ENCODE measurements at places on chromosomes 13 and 19.

DNA sequence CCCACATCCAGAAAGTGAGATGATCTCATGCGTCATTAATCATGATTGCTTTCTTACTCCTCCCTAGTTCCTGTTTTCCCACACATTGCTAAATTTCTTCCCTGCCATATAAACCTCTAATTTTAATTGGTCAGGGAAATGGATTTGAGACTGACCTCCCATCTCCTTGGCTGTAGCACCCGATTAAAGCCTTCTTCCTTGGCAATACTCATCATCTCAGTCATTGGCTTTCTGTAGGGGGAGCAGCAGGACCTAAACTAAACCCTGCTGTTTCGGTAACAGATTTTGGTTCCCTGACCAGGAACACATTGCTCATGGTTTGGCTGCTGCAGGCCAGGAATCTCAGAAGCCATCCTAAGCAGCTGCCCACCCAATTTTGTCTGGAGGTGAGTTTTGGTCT is 61.7 kb downstream of the SPRYD7 start:
- no peak for DNase-seq

- no peak for DNase-seq
Observed at GRCh38 chr13:50466456-50466855, 377.0 kb downstream of the DLEU7 start.

DNA sequence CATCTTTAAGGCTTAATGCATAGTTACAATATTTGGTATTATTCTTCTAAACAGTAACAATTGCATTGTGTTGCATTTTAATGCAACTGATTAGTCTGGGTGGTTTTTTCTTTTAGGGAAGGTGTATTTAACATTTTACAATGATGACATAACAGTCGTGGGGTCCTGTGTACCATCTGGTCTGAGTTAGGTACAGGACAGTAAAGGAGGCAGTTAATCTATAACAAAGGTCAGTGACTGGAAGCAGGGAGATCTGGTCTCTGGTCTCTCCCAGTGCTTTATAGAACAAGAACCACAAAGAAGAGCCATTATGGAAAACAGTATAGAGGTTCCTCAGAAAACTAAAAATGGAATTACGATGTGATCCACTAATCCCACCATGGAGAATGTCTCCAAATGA is 2.7 kb upstream of the OR7G2 start:
- DNase-seq: no peak

GRCh38 chr19:14103310-14103709 is 12.8 kb upstream of the SAMD1 start:
- DNase-seq: no peak

- no peak for DNase-seq
Observed at GRCh38 chr13:100506154-100506553, 82.4 kb downstream of the GGACT start.

GRCh38 chr13:97327506-97328221 is 105.5 kb downstream of the MBNL2 start:
- DNase-seq: no peak

DNA sequence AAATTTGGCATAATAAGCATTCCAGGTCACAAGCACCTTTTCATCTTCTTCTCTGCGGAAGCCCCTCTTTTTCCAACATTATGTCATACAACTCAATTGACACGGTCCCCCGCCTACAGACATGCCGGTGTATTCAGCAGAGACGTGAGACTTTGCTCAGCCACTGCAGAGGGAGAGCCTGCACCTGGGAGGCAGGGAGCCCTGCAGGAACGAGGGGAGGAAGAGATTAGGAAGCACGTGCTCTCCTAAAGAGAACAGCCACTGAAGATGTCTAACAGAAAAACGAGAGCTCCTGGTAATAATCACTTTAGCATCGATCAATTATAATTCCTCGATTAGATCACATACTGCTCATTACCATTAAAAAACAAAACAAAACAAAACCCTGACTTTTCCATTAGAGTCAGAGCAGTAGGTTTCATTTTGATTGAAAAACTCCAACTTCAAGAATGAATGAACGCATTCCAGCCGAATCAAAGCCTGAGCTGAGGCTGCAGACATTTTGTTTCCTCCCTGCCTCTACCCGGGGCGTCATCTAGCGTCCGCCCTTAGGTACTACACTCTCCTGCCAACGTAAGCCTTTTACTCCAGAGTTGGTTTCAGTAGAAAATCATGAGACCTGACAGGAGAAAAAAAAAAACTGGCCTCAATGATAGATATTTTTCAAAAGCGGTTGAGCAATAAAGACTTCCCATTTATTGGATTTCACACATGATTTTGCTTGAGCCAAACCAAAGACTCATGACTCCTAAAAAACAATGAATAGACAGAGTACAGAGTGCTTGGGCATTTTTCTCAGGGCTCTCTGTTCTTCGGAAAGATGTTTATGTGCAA is 194.5 kb downstream of the KATNAL1 start:
- DNase-seq: peak; percentile 95

DNA sequence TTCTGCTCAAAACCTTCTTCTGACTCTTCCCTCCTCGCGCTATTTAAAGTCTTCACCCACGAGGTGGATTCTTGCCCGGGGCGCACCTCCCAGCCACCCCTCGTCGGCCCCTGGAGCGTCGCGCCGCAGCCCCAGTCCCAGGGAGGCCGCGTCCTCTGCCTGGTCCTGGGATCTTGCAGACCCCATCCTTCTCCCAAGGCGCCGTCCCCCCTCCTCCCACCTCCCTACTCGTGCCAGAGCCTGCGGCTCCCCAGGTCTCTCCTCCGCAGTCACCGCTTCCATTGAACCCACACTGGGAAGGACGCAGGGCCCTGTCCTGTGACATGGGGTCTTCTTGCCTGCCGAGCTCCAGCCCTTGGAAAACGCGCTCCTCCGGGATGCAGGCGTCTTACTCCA is 486 bp downstream of the ZNF808 start:
- peak; percentile 1 for DNase-seq

DNA sequence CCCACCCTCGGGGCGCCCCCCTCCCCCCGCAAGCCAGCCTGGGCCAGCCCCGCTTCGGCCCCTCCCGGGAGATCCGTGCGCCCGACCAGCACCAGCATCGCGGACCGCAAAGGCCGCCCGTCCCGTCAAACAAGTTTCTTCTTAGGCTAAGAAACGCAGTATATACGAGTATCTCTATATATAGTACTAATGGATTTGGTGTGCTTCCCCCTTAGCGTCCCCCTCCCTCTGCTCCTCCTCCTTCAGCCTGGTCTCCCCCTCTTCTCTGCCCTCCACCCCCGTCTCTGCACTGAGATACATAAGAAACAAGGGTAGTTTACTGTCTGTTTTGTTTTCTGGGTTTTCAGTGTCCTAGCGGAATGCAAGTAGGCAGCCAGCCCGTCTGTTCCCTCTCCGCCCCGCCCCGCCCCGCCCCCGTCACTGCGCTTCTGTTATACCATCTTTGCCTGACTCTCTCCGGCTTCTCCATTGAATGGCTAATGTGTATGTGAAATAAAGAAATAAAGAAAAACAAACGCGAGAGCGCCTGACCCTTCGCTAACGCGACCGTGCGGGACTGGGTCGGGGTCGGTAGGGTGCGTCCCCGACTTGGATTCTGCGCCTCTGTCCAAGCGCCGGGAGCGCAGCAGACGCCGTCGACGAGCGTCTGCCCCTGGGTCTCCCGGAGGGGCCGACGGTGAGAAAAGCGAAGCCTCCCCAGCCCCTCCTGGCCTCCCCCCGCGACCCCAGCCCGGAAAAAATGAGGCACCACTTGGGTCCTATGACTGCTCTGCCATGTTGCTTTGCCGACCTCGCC is 4.2 kb downstream of the LYL1 start:
- peak; percentile 78 for DNase-seq

GRCh38 chr13:40207001-40207478 is 459.4 kb downstream of the FOXO1 start:
- no peak for DNase-seq

GRCh38 chr19:54262066-54262465 is 5.0 kb upstream of the LILRB5 start:
- DNase-seq: no peak

DNA sequence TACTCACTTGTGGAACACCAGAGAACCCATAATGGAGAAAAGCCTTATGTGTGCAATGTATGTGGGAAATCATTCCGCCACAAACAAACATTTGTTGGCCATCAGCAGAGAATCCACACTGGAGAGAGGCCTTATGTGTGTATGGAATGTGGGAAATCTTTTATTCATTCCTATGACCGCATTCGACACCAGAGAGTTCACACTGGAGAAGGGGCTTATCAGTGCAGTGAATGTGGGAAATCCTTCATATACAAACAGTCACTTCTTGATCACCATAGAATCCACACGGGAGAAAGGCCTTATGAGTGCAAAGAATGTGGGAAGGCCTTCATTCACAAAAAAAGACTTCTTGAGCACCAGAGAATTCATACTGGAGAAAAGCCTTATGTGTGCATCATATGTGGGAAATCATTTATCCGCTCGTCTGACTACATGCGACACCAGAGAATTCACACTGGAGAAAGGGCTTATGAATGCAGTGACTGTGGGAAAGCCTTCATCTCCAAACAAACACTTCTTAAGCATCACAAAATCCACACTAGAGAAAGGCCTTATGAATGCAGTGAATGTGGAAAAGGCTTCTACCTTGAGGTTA is 10.9 kb downstream of the ZNF549 start:
- no peak for DNase-seq

- peak; percentile 93 for DNase-seq
Observed at GRCh38 chr13:74134221-74134776, at the start of gene KLF12. KLF12 (minus strand) TSS chr13:74134404.

GRCh38 chr19:48394331-48395169 is 1.1 kb downstream of the GRIN2D start:
- DNase-seq: no peak

GRCh38 chr19:34715357-34715756 is 18.7 kb upstream of the ZNF181 start:
- DNase-seq: no peak
